ENCODE measurements at places on chromosomes 13 and 19.

GRCh38 chr13:51805925-51806324, 2.0 kb upstream of the DHRS12 start:
- no peak for DNase-seq

- no peak for DNase-seq
These were observed 6.0 kb downstream of the ERVV-1 start for GRCh38 chr19:53019684-53020083.

DNA sequence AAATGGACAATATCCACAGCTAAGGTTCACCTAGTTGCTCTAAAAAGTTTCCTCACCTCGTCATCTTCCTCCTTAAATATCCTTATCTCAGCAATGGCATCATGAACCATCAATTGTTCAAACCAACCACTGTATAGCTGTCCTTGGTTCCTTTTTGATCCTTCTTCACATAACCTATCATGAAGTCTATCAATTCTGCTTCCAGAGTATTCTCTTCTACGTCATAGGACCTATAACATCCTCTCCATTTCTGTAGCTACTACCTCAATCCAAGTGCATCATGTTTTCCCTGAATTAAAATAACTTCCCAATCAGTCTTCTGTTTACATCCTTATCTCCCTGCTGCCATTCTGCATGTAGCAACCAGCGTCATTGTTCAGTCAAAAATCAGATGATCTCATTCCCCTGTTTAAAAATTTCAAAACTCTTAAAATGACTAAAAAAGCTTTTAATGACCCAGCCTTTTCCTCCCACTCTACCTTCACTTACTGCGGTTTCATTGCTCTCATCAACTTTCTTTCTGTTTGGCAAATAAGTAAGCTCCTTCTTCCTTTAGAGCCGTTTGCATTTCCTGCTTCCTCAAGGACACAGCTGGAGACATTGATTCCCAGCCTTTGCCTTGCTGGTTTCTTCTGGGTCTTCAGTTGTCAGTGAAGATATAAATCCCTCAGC, 223.9 kb upstream of the MIR17HG start:
- DNase-seq = no peak

DNA sequence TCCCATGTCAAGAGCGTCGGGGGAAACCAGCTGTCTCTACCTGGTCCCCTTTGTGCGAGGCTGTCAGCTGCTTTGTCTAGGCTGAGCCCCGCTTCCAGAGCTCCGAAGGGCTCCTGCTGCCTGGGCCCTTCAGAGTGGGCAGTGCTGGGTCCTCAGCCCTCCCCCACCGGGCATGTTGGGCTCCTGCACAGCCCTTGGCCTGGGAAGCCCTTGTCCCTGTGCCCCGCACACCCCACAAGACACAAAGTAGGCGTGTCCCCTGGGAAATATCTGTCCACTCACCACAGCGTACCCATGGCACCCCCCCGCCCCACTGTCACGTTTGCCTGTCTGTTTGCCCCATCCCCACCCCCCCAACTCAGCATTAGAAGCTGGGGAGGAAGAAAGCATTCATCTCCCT, 39.6 kb upstream of the RANBP3 start:
- no peak for DNase-seq

DNA sequence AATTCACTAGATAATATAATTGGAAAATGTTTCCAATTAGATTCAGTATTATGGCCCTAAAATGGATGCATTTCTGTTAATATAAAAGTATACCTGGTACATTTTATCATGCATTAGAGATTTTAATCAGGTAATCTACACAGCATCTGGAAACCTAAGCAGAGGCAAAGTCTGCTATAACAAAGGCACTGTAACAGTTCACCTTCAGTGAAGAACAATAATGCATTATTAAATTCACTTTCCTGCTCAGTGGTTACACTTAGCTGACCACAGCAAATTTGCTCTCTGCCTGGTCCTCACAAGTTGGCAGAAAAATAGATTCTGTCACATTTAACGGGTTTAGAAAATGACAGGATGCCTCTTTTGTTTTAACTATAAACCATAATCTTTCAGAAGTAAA, 326.9 kb downstream of the DACH1 start:
- DNase-seq = no peak

DNA sequence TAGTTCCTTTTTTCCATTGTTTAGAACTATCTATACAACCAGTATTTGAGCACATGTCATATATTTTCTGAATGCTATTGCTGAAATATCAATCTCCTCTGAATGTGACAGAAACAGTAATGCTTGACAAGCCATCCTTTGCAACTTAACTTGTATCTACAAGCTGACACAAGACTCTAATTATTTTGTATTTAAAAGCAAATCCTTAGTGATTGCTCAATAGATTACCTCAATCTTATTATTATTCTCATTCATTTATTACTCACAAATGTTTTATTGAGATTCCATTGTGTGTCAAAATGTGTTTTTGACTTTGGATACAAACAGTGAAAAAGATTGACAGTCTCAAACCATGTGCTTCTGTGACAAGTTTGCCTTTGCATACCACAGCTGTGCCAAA, 787.8 kb upstream of the PRR20A start:
- no peak for DNase-seq

- DNase-seq = no peak
These were observed 7.2 kb downstream of the RAB20 start for GRCh38 chr13:110554227-110554836.

- DNase-seq = no peak
These were observed 3.8 kb upstream of the MAP2K7 start for GRCh38 chr19:7899751-7900378.

Measured in hepatic stellate cell (primary cell).